ENCODE measurements at places on chromosomes 5 and 9.

GRCh38 chr9:92781899-92782298, 17.3 kb upstream of the BICD2 start:
- no peaks in the 10 kb centered on the region for H3K36me3 ChIP-seq
- no peak overlapping the region for H3K27ac ChIP-seq
- H3K4me3 ChIP-seq = no peak overlapping the region
- H3K4me1 ChIP-seq = no peaks in the 10 kb centered on the region
- 0 out of 2 replicates have a peak, but pooled peaks cover 4% of the 10 kb centered on the region for H3K27me3 ChIP-seq
- no peak for DNase-seq

DNA sequence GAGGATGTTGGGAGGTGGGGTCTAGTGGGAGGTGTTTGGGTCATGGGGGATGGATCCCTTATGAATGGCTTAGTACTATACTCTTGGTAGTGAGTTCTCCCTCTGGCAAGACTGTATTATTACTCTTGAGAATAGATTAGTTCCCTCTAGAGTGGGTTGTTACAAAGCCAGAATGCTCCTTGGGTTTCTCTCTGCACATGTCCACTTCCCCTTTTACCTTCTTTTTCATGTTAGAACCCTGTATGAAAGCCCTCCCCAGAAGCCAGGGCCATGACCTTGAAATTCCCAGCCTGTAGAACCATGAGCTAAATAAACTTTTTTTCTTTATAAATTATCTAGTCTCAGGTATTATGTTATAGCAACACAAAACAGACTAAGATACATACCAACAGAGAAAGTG, 31.1 kb downstream of the SLC24A2 start:
- H3K4me3 ChIP-seq = no peak overlapping the region
- DNase-seq = no peak

DNA sequence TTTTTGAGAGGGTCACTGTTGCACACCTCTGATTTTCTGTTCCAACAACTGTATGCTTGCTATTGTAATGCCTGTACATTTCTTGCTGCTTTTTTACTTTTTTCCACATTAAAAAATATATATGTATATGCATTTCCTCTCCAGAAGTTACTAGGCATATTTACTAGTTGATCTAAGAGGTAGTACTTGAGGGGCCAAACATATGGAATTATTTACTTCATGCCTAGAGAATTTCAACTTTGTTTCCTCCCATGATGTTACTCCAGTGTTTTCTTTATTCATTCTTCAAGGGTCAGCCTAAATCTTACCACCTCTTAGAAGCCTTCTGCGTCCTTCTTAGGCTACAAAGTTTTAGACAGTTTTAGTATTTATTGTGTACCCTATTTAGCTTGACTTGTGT, 122.7 kb downstream of the NMUR2 start:
- H3K27ac ChIP-seq = no peak overlapping the region
- no peaks in the 10 kb centered on the region for H3K36me3 ChIP-seq
- no peaks in the 10 kb centered on the region for H3K4me1 ChIP-seq
- H3K27me3 ChIP-seq = no peaks in the 10 kb centered on the region
- no peak for DNase-seq
- H3K4me3 ChIP-seq = no peak overlapping the region

DNA sequence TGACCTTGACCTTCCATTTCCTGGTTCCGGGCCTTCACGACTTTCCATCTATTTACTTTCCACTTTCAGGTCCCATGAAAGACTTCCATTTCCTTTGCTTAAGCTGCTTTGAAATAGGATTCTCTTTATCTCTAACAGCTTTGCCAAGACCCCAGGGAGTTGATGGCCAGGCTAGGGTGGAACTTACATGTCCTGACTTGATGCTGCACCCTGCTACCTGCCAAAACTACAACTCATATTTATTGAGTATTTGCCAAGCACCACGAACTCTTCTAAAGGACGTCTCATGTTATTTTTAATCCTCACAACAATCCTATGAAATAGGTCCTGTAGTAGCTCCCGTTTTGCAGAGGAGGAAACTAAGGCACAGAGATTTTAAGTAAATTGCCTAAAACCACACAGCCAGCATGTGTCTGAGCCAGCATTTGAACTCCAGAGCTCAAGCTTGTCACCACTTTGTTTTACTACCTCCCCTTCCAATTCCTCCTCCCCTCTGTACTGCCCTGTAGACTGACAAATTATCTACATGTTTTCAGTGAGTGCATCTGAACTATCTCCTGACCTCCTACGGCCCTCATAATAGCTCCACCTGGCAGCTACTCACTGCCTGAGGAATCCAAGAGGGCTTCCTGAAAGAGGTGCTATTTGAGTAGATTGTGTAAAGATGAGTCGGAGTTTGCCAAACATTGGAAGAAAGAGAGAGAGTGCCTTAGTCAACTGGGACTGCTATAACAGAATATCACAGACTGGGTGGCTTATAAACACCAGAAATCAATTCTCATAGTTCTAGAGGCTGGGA, 38.4 kb upstream of the SMIM23 start:
- no peaks in the 10 kb centered on the region for H3K27me3 ChIP-seq
- no peaks in the 10 kb centered on the region for H3K4me1 ChIP-seq
- no peak overlapping the region for H3K4me3 ChIP-seq
- no peak for DNase-seq
- H3K36me3 ChIP-seq = no peaks in the 10 kb centered on the region

DNA sequence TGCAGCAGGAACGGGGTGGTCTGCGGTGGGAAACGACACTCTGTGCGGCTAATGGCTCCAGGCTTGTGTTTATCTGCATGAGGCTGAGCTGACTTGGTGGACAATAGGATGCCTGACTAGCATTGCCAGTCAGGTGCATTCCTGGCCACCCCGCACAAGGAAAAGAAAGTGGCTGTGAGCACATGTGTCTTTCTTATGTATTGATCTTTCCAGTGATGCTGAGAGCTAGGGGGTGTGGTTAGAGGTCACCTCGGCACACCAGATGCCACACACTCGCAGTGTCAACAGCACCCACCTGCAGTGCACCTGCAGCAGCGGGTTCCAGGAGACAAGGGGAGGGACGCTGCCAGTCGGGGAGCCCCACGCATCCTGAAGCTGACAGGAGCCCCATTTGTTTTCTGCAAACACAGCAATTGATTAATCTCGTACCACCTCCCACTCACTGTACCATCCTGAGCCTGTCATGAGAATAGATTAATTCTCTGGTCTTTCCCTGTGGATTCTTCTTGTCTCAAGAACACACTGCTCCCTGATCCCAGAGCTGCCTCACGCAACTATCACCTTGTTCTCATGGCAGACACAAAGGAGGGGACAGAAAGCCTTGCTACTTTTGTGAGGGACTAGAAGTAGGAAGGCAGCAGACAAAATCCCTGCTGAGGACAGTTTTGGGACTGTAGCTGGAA, 251.7 kb upstream of the WWC1 start:
- no peaks in the 10 kb centered on the region for H3K36me3 ChIP-seq
- no peak for DNase-seq
- H3K4me3 ChIP-seq = no peak overlapping the region
- no peaks in the 10 kb centered on the region for H3K27me3 ChIP-seq
- no peaks in the 10 kb centered on the region for H3K4me1 ChIP-seq
- no peak overlapping the region for H3K27ac ChIP-seq

DNA sequence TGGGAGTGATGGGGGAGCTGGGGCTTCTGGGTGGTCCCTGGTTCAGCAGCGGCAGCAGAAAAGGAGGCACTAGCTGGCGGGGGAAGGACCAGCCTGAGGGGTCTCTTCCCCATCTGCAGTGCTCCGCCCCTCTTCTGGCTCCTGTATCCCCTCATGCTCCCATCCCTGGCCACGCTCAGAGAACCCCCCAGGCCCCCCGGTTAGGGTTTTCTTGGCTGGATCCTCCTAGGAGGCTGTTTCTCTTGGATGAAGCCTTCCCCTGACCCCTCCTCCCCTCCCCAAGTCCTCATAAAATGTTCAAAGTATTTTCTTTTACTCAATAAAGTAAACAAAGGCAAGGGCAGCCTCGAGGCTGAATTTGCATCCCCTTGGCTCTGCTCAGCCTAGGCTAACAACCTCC, 60.8 kb downstream of the FGF18 start:
- no peaks in the 10 kb centered on the region for H3K27me3 ChIP-seq
- no peak overlapping the region for H3K27ac ChIP-seq
- H3K4me1 ChIP-seq = no peaks in the 10 kb centered on the region
- no peaks in the 10 kb centered on the region for H3K36me3 ChIP-seq

DNA sequence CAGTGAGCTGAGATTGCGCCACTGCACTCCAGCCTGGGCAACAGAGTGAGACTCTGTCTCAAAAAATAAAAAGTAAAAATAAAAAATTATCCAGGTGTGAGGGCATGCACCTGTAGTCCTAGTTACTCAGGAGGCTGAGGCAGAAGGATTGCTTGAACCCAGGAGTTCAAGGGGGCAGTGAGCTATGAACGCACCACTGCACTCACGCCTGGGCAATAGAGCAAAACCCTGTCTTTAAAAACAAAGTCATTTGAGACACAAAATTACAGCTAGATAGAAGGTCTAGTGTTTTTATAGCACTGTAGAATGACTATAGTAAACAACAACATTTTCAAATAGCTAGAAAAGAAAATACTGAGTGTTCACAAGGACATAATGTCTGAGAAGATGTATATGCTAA, 16.4 kb downstream of the IL4 start:
- no peak overlapping the region for H3K4me3 ChIP-seq
- no peak for DNase-seq
- H3K27ac ChIP-seq = no peak overlapping the region
- no peaks in the 10 kb centered on the region for H3K27me3 ChIP-seq
- peaks cover 4% of the 10 kb centered on the region for H3K36me3 ChIP-seq
- peaks cover 25% of the 10 kb centered on the region for H3K4me1 ChIP-seq

GRCh38 chr9:121754655-121755436, 103.4 kb downstream of the DAB2IP start:
- H3K27me3 ChIP-seq = no peaks in the 10 kb centered on the region
- no peak for DNase-seq
- H3K36me3 ChIP-seq = no peaks in the 10 kb centered on the region
- H3K27ac ChIP-seq = no peak overlapping the region
- H3K4me3 ChIP-seq = no peak overlapping the region

GRCh38 chr5:44334622-44335021, 54.6 kb downstream of the FGF10 start:
- DNase-seq = no peak
- H3K36me3 ChIP-seq = no peaks in the 10 kb centered on the region
- no peaks in the 10 kb centered on the region for H3K27me3 ChIP-seq
- H3K27ac ChIP-seq = no peak overlapping the region
- peaks cover 4% of the 10 kb centered on the region for H3K4me1 ChIP-seq
- H3K4me3 ChIP-seq = no peak overlapping the region

DNA sequence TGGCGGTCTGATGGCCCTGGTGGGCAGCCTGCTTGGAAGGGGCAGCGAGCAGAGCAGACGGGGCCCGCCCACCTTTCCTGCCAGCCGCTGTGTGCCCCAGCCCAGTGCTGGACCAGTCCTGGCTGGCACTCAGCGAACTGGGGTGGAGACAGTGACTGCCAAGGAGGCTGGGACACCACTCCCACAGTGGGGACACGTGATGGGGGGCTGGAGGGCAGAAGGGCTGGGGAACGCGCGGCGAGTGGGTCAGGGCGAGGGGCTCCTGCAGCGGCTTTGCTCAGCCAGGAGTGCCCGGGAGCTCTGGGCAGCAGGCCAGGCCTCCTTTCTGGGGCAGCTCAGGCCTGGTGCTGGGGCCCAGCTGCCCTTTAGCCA, 19.5 kb downstream of the NCS1 start:
- H3K36me3 ChIP-seq = no peaks in the 10 kb centered on the region
- H3K4me3 ChIP-seq = no peak overlapping the region
- H3K4me1 ChIP-seq = no peaks in the 10 kb centered on the region
- no peak for DNase-seq
- H3K27me3 ChIP-seq = no peaks in the 10 kb centered on the region

DNA sequence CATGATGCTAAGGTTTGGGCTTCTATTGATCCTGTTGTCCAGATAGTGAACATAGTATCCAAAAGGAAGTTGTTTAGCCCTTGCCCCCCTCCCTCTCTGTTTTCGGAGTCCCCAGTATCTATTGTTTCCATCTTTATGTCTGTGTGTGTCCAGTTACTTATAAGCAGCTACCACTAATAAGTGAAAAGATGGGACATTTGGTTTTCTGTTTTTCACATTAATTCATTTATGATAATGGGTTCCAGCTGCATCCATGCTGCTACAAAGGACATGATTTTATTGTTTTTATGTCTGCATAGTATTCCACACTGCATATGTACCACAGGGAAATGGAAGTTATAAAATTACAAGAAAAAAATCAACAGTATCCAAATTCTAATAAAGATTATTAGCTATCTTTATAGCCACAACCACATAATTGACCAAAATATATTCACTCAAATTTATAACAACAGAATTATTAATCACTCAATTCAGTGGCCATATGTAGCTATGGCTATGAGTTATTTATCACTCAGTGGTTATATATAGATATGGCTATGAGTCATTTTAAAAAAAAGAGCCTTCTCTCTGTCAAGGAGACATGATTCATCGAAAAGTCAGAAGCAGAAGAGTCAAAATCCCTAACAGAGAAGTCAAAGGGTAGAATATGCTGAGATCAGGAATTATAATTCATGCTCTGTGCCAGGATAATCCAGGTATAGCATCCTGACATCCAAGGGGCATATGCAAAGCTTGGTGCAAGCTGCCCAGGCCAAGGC, 367.5 kb downstream of the DEPDC1B start:
- DNase-seq = no peak
- H3K4me1 ChIP-seq = no peaks in the 10 kb centered on the region
- H3K27me3 ChIP-seq = no peaks in the 10 kb centered on the region
- H3K36me3 ChIP-seq = no peaks in the 10 kb centered on the region
- no peak overlapping the region for H3K4me3 ChIP-seq

DNA sequence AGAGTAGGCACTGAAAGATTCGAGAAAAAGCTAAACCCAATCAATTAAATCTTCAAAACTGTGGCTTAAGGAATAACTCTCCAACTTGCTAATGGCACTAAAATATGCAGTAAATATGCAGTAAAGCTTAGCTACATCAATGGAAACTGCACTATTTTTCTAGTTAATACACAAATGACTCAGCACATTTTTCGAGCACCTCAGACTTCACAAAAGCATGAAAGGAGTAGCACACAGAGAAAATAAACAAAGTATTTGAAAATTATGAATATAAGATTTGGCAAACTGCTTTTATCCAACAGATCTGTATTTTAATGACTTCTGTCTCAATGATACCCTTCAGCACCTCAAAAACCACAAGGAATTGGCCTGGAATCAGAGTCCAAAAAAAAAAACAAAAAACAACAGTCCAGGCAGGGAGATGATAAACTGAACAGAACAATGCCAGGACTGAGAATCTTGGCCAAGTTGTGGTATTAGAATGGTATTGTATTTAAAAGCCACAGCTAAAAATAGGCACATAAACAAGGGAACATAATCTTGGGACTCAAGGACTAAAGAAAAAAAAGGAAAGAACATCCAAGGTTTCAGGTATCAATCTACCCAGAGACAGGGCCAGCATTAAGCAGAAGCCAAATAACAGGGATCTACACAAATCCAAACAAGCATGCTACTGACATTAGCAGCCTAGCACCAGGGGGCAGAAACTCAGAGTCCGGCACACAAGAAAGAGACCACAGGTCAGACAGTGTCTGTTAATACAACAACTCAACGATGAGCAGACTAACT, 21.4 kb downstream of the TMEM245 start:
- peaks cover 26% of the 10 kb centered on the region for H3K36me3 ChIP-seq
- no peak for DNase-seq
- no peak overlapping the region for H3K4me3 ChIP-seq
- H3K4me1 ChIP-seq = peaks cover 20% of the 10 kb centered on the region
- H3K27ac ChIP-seq = peak overlapping the region; percentile 50
- H3K27me3 ChIP-seq = no peaks in the 10 kb centered on the region

Measured in Karpas-422 (cell line).